Astrocyte of the spinal cord (primary cell): ENCODE measurements at places on chromosomes 16 and 17.

DNA sequence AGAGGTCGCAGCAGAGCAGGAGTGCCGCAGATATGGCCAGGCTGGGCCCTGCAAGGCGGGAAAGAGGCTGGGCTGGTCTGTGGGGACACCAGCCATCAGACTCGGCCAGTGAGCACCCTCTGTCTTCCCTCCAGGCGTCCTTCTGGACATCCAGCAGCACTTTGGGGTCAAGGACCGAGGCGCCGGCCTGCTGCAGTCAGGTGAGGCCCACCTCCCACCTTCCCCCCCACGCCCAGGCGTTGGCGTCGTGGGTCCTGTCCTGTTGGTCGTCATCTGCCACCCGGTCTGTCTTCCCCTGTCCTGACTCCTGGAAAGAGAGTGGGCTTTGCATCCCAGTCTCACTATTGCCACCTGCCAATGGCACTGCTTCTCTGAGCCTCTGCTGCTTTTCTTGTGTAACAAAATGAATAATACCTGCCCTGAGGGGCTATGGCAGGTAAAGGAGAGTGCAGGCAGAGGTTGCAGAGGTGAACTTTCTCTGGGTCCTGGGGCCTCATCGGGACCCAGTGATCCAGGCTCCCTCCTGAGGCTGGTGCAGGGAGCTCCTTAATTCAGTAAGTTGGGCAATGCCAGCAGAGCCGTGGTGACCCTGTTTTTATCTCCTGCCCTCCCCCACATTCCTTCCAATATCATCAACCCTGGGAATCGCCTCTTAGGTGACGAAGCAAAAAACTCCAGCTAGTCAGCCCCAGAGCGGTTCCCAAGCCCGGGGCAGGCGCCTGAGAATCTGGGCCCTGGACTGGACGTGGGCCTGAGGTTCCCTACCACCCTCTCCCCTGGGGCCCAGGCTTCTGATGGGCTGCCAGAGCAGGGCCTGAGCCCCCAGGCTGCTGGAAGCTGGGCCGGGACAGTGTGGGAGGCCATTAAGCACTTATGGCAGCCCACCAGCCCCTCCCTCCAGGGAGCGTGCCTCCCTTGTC lies 14.7 kb downstream of the SPNS2 start:
- DNase-seq = no peak

DNA sequence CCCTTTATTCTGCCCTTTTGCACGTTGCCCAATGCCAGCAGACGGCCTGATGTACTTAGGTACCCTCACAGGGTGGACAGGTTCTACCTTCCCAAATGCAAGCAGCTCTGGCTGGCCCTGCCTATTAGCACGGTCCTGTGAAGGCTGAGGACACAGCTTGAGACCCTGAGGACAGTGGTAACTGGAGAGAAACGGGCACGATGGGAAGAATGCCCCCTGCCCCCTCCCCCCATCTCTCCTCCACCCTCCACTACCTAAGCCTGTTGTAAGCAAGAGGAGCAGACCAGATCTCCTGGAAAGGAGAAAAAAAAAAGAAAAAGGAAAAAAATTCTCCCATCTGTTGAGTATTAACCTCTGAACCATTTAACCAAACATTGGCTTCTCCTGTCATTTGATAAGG lies 34.1 kb downstream of the MEOX1 start:
- no peak for DNase-seq

DNA sequence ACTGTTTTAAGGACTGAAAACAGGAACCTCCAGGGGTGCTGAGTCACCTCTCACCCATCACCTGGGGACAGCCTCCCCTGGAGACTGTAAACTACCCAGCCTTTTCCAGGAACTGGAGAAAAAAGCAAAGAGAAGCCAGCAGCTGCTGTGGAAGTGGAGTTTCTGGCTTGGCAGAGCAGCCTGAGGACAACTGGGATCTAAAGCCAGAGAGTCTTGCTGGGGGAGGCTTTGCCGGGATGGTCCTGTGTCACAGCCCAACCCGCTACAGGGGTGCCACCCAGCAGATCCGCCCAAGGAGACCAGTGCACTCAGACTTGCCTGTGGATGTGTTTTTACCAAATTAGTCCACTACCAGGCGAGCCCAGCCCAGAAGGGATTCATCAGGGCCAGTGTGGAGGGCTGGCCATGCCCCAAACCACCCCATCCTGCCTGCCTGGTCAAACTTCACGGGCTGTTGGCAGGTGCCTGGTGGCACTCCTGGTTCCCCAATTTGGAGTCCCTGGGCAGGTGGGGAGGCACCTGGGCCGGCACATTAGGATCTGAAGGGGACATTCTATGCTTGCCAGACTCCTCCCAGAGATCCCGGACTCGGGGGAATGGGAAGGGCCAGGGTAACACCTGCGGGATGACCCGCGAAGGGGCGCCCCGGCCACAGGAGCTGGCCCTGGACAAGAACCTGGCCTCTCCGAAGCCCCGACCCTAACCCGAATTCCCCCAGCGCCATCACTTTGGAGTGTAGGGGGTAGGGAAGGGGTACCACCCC lies 771 bp downstream of the MSRB1 start:
- no peak for DNase-seq

- no peak for DNase-seq
Observed at GRCh38 chr16:69544088-69544487, 21.7 kb upstream of the NFAT5 start.

DNA sequence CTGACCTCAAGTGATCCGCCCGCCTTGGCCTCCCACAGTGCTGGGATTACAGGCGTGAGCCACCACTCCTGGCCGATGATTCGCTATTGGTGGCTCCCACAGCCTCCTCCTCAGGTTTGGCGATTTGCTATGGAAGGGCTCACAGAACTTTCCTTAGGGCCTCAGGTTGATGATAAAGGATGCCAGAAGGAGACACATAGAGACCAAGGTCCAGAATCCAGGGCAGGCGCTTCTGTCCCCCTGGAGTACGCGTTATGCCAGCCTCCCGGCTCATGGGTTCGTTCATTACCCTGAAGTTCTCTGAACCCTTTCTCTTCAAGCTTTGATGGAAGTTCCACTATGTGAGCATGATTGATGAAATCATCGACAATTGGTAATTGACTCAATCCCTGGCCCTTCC lies 19.9 kb downstream of the LGALS3BP start:
- DNase-seq = no peak
